Peyer's patch (tissue), 4 donors: ENCODE measurements at places on chromosomes 4 and X. TPM values are rescaled to one million over a fixed set of nuclear protein-coding genes. Genes with fewer than 3 reads are reported as not detected.

DNA sequence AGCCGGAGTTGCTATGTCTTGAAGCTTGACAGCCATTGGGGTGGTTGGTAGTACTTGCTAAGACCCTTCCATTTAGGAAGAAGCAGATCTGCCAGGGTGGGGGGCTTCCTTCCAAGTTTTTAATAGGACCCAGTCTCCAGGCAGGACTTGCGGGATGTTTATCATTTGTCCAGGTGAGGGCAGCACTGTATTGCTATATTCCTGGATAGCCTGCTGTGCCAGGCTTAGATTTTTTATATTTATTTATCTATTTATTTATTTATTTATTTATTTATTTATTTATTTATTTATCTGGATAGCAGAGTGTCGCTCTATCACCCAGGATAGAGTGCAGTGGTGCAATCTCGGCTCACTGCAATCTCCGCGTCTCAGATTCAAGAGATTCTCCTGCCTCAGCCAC, 87.4 kb upstream of the CT45A1 start:
- DNase-seq, result no peak

DNA sequence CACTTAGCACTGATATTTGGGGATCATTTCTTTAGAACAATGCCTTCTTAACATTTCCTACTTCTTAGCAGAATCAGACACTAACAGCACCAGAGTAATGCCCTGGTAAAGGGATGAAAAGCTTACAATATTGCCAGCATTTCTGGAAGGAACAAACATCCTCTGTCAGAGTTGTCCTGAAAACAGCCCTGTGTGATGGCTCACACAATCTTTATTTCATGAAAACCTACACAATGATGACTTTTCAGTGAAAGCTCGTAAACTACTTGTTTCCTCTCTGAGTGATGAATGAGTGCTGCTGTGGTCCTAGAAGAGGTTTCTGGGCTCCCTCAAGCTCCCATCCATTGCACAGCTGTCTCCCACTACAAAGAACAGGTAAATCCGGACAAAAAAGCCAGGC, 52.8 kb downstream of the GPC4 start:
- DNase-seq, result no peak

DNA sequence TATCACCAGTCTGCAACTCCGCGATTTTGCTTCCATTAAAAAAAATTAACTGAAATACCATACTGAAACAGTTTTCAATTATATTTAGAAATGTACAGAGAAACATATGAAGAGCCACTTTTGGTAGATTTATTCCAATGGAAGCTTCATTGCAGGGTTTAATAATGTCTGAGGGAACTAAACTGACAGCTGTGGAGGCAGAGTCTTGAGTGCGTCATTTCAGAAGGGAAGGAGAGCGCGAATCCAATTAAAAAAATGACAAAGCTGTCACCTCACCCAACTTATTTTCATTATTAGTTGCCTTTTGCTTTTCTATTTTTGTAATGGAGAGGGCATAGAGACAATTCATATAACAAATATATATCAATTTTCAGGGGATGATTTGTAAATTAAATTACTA, 104.0 kb downstream of the UNC5C start:
- DNase-seq, result no peak

GRCh38 chr4:75710246-75710645, 14.1 kb upstream of the USO1 start:
- no peak for DNase-seq

DNA sequence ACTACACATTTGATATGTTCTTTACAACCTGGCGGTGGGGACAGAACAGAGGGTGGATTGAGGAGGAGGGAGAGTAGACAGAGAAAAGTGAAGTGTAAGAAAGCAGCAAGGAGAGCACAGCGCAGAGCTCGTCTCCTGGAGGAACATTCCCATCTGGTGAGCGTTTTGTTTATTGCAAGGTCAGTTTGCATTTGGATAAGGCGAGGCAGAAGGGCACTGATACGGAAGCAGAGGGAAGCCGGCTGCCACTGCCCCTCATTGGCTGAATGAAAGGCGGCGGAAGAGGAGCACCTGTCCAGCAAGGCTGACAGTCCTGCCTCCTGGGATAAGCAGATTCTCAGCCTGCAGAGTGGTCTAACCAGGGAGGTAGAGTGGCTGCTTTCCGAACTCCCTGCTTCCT, 83.2 kb downstream of the GPR143 start:
- DNase-seq, result no peak

GRCh38 chrX:68931345-68931744, 102.5 kb downstream of the EFNB1 start:
- no peak for DNase-seq

- no peak for DNase-seq
Measured at GRCh38 chr4:77015390-77015789, 60.4 kb downstream of the CCNI start.

DNA sequence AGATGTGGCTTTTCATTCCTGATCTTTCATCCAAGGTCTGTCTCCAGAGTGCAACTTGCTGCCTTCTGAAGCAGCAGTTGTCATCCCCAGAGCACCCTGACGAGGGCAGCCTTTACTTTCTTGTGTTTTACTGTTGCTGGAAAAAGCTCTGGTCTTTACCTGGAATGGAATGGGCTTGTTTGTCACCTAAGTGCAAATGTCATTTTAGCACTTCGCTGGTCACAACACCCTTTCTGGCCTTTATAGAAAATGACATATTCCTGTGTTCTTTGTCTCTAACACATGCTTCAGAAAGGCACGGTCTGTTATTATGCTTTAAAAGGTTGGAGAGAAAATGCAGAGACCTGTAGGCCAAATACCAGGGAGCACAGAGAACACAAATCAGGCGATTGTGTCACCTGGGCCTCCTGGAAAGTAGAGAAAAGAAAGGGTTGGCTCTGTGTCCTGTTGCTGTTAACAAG, 332.7 kb upstream of the IGFBP7 start:
- DNase-seq, result no peak

GRCh38 chr4:83315341-83315870, 19.2 kb downstream of the HPSE start:
- DNase-seq, result no peak

The SH2D1A gene
- total RNA-seq, result 1.6 TPM

The PCDH7 gene
- 42.1 TPM for total RNA-seq

The H2BW1 gene
- total RNA-seq, result not detected

The MAD2L1 gene
- 1.1 TPM for total RNA-seq

The MAGEB5 gene
- total RNA-seq, result not detected

The SFRP2 gene
- 18.5 TPM for total RNA-seq

The PASD1 gene
- total RNA-seq, result not detected
